Occipital lobe (tissue), 3 donors: ENCODE measurements at places on chromosomes 3 and 15. TPM values are rescaled to one million over a fixed set of nuclear protein-coding genes. Genes with fewer than 3 reads are reported as not detected.

Gene HTR3D
- total RNA-seq: not detected

- no peak for DNase-seq
These were observed 117.7 kb upstream of the CTDSPL start for GRCh38 chr3:37743974-37744373.

- no peak for DNase-seq
These were observed 37.8 kb upstream of the USP3 start for GRCh38 chr15:63466378-63467192.

Gene ALDH1L1
- total RNA-seq: 2.7 TPM

GRCh38 chr3:89364314-89364713, 256.9 kb downstream of the EPHA3 start:
- DNase-seq: no peak

Gene NRG4
- not detected for total RNA-seq
